ENCODE measurements at places on chromosomes 5 and 9. TPM values are rescaled to one million over a fixed set of nuclear protein-coding genes. Genes with fewer than 3 reads are reported as not detected.

Gene OGN
- not detected for total RNA-seq

DNA sequence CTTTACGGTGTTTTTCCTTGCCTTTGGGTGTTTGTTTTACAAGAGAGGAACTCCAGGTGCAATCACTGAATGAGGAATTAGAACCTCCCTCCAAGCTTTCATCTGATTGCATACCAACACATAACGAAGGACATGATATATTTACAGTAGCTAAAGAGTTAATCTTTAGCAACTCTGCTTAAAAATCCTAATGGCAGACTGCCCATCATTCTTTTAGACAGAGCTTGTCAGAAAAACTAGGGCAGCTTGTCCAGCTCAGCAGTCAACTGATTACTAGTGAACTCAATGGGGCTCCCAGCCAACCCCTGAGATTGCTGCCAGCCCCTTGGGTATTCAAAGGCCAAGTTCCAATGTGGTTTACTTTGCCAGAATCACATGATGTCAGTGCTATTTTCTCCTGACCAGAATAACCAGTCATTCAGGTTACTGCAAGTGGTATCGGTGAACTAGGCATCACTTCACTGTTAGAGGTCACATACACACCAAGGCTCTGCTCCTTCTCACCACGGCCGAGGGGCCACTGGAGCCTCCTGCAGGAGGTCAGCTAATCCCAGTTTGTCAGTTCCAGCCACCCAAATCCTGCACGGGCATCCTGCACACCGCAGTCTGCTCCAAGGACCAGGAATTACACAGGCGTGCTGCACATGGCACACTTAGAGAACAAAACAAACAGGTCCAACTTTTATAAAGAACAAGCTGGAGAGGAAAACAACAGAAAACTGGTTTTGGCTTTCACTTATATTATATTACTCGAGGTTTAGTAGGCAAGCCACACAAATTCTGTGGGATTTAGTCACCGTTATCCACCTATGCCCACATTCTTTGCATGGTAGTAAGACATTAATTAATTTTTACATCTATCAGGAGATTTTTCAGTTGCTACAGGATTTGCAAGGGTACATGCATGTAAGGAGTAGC is 62.5 kb downstream of the NFIB start:
- H3K27me3 ChIP-seq: peaks cover 4% of the 10 kb centered on the region
- H3K36me3 ChIP-seq: no peaks in the 10 kb centered on the region
- H3K4me3 ChIP-seq: no peak overlapping the region
- no peak overlapping the region for H3K27ac ChIP-seq

DNA sequence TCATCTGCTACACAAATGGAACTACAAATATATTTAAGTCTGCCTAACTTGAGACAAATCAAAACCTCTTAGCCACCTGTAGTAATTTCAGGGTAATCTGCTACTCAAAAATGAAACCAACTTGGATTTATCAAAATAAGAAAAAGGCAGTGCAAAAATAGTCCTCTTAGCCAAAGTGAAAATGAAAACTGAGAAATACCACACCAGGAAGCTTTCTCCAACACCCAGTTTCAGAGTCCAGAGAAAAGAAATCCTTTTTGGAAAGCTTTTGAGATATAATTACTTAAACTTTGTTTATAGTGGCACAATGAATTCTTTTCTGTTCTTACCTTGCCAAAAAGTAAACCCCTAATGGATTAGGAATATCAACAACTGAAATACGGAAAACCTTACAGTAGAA is 990.4 kb downstream of the EFNA5 start:
- H3K4me3 ChIP-seq: no peak overlapping the region
- H3K27me3 ChIP-seq: no peaks in the 10 kb centered on the region
- no peak for DNase-seq
- H3K4me1 ChIP-seq: no peaks in the 10 kb centered on the region

- H3K27ac ChIP-seq: no peak overlapping the region
- no peak for DNase-seq
- peaks cover 11% of the 10 kb centered on the region for H3K4me1 ChIP-seq
These were observed 9.1 kb downstream of the GNE start for GRCh38 chr9:36249189-36249588.

Gene LCP2
- total RNA-seq: 419 TPM
